ENCODE measurements at places on chromosomes 6 and 20.

- no peak for DNase-seq
Measured at GRCh38 chr6:36592221-36592655, 1.9 kb upstream of the SRSF3 start.

GRCh38 chr6:21987501-21987957 lies 309.3 kb downstream of the PRL start:
- DNase-seq = peak; percentile 20

DNA sequence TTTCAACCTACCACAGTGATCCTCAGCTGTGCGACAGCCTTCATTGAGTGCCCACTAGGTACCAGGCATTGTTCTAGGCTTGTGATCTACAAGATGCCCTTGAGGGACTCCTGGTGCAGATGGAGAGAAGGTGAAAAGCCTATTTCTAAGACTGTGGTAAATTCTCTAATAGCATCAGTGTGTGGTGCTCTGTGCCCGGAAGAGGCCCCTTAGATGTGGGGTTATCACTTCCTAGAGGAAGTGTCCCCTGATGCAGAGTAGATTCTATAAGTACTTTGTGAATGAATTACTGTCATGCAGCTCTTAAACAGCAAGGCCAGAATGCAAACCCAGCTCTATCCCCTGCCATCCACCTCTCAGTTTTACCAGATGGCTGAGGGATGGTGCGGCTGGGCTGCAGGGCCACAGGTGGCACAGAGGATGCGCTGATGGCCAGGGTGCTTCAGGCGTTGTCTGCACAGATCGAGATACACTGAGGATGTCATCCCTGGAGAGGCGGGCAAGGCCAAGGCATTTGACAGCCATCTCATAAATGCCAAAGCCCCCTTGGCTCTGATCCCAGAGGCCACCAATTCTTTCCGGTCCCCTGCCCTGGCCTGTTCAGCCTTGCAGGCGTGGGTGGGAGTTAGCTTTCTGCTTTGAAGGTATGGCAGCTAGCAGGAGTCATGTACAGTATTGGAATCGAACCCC lies 96.7 kb downstream of the TOX2 start:
- no peak for DNase-seq

DNA sequence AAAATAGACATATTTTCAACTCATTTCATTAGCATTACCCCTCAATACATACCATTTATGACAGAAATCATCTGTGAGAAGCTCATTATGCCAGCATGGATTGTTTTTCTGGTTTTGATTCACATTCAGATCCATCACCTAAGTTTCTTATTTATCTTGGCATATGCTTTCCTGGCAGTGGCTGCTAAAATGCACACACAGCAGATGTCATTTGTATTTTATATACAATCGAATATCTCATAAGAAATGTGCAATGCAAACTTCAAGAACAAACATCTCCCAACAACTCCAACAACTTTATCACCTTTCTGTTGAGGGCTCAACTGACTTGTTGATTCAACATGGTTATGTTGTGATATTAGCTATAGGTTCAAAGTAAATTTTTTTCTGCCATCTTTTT lies 208.3 kb downstream of the PHACTR1 start:
- no peak for DNase-seq

- DNase-seq = no peak
Measured at GRCh38 chr6:139344186-139344963, 30.1 kb downstream of the CITED2 start.

DNA sequence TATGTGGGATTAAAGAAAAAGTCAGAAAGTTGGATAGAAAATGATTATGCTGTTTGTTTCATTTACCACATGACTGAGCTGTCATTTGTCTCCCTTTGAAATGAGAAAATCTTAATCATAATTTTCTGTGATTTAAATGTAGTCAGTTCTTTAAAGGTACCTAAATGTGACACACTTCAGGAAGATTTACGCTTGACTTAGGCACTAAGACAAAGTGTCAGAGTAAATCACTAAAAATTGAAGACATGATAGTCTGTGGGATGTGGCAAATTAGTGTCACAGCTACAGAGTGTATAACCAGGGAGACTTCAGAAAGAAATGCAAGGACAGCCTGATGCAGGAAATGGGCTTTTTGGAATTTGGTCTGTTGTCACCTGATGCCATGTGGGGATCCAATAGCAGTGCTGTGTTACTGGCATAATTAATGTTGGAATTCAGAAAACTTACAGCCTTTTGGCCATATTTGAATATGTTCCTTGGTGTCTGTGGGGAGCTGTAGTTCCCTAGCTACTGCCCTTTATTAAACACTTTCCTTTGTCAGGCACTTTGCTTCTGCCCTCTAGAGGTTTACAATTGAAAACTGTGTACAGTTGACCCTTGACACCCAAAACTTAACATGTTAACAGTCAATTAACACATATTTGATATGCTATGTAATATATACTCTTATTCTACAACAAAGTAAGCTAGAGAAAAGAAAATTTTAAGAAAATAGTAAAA lies 493.8 kb downstream of the UTRN start:
- no peak for DNase-seq

DNA sequence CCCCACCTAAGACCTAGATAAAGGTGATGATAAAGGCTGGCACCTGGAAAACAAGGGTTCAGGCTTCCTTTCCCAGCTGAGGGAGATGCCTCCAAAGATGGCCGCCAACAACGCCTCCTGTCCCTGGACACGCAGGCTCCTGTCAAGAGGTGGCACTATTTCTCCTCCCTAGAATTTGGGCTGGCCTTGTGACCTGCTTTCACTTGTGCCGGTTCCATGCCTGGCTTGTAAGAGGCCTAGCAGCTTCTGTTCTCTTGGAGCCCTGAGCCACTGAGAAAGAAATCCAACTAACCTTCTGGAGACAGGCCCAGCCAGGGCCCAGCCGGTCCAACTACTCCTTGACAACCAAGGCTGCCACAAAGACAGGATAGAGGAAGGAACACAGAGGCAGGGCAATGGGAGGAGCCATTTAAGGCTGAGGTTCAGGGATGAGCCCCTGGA lies 60.2 kb upstream of the RALY start:
- DNase-seq = peak; percentile 62

DNA sequence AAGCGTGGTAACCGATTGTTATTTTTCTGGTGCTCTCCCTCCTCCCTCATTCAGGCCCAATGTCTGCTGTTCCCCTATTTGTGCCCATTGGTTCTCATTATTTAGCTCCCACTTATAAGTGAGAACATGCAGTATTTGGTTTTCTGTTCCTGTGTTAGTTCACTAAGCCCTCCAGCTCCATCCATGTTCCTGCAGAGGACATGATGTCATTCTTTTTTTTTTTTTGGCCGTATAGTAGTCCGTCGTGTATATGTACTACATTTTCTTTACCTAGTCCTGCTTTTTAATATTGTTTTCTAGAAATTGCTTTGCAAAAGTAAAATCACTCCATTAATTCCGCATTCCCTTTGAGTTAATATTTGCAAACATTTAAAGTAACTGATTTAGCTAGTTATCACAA lies 23.1 kb downstream of the ZNF451 start:
- no peak for DNase-seq

GRCh38 chr20:47317127-47317895 lies 39.2 kb downstream of the ZMYND8 start:
- DNase-seq = peak; percentile 72

DNA sequence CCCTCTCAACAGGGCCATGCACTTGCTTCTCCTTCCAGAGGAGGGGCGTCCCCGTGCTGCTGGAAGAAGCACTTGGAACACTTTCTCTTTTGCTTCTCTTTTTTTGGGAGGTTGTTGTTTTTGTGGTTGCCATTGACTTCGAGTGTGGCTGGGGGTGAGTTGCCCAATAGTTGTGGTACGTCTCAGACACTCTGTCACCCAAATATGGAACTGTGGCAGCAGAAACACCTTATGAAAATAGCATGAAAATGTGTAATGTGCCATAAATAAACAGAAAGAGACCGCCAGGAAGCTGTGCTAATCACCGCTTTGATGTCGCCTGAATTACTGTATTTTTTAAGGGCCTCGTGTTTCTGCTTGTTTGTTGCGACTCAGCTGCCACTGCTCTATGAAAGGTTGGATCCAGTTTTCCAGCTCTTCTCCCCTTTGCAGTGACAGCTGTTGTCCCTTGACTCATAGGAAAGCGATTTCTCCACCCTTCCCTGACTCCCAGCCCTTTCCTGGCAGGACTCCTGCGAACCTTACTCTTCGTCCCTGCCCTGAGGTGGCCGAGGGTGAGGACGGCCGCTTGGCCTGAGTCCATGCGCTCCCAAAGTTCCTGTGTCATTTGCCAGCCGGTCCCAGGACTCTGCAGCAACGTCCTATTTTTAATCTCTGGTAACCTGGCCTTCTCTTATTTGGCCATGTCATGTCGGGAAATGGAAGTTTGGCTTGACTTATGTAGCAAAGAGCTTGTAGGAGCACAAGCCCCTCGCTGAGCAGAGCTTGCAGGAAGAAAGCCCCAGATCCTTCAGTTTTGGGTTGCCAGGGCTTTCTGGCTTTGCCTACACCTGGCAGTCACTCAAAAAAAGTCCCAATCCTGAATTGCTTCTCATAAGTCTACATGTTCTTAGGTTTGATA lies 694.6 kb downstream of the QKI start:
- no peak for DNase-seq

DNA sequence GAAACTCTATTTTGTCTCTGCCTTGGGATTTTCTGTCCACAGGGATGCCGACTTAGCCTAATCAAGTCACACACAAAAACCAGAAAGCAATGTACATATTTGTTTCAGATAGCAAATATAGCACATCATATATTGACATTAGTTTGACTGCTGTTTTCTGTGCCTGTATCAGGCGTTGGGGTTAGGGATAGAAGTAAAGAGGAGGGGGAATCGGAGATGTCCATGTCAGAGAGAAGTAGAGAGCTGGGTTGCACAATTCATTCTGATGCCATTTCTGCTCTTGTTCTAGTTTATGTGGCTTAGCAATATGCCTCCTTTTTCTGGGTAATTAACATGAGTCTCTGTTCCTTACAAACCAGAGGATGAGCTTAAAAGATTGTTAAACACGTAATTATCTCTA lies 14.7 kb upstream of the IPCEF1 start:
- no peak for DNase-seq

DNA sequence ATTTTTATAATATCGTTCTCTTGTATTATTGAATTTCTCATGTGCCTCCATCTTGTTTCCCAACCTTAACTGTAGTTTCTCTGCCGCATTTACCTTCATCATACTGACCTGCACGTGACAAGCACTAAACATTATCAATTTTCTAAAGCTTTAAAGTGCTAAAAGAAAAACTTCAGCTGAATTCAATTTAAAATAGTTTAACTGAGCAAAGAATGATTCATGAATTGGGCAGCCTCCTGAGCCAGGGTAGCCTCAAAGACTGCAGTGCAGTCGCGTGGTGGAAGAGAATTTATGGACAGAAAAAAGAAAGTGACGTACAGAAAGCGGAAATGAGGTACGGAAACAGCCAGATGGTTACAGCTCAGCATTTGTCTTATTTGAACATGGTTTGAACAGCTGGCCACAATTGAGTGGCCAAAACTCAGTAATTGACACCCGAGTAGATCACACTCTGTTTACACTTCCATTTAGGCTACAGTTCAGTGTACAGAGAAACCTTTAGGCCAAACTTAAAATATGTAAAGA lies 4.2 kb upstream of the ZDHHC14 start:
- DNase-seq = no peak

DNA sequence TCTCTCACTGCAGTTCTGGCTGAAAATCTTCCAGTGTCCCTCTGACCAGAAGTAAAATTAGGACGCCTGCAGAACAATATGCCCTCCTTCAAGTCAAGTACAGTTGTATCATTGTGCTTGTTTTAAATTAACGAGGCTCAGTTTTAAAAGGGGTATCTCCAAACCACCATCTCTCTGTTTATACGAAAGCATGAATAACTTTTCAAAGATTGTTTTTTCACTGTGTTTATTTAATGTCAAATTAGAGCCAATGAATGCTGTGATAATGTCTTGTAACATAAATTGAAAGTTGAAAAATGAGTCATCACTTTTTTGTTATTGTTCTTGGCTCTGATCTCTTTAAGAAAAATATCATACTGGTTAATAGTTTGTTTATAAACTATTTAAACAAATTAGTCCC lies 230.7 kb upstream of the THEMIS start:
- DNase-seq = no peak

DNA sequence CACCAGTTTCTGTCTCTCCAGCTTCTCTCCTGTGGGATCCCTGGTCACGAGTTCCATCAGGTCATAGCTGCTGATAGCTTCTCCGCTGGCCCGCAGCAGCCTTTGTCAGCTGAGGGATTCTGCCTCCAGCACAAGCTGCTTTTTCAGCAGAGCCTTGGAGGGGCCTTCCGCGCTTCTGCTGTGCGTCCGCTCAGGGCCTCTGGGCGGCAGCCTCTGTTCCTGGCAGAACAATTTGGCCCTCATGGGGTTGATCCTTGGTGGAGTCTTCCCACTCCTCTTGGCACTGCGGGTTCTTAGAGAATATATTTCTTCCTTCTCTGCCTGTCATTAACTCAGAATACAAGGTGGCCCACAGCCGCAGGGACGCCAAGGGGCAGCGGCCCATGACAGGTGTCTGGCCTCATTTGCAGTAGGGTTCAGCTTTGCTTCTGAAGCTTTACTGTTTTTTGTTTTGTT lies 158.8 kb downstream of the DTNBP1 start:
- no peak for DNase-seq

DNA sequence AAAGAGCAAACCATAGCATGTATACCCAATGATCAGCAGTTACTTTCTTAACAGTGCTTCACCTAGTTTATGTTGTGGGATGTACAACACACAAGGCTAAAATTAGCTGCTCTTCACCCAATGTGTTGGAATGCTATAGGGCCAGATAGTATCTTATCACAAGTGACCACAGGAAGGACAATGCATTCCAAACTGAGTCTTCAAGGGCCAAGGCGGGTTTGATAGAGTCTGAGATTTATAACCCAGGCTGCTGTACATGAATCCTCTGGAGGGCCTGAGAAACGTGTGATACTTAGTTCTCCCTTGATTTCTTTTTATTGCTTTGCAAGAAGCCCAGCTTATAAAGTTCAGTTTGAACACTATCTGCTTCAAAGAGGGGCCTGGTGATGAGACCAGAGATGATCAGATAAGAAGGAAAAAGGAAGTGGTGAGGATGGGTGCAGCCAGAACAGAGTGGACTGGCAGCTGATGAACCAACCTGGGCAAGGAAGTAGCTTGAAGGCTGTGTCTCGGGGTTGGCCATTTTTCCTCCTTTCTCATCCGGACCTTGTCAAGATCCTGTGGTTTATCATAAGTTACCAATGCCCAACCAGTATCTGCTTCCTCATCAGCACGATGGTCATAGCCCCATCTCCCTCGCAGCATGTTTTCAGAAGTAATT lies 62.2 kb upstream of the BMP2 start:
- DNase-seq = no peak

DNA sequence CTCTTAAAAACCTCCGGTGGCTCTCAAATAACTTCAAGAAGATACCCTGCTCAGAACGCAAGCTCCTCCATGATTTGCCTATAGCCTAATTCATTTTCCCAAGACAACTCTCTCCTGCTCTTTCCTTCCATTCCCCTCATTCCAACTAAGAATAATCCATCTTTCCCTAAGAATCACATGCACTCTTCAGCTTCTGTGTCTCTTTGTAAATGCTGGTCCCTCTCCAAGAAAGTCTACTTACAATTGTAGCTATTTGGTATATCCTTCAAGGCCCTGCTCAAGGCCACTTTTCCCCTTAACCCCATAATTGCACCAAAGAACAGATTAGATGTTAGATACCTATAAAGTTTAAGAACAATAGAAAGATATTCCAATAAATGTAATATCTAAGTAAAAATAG lies 7.4 kb upstream of the HEY2 start:
- no peak for DNase-seq

- no peak for DNase-seq
Measured at GRCh38 chr6:9982215-9982614, 432.7 kb downstream of the TFAP2A start.

GRCh38 chr6:159753081-159753872 lies 8.6 kb upstream of the ACAT2 start:
- DNase-seq = no peak
